GDM1 (cell line): ENCODE measurements at places on chromosomes 13 and 19.

GRCh38 chr19:17751912-17752273 is 616 bp downstream of the FCHO1 start:
- DNase-seq: no peak

DNA sequence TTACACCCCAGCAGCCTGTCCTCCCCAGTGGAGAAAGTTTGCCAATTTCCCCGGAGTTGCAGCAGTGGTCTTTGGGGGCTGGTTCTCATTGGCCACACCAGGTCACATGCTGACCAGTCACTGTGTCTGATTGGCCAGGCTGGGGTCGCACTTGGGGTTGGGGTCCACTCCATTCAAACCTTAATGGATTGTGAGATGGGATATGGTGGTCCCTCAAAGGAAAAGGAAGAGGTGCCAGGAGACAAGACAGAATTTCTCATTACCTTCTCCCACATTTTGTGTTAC is 3.4 kb downstream of the PPM1N start:
- DNase-seq: no peak

DNA sequence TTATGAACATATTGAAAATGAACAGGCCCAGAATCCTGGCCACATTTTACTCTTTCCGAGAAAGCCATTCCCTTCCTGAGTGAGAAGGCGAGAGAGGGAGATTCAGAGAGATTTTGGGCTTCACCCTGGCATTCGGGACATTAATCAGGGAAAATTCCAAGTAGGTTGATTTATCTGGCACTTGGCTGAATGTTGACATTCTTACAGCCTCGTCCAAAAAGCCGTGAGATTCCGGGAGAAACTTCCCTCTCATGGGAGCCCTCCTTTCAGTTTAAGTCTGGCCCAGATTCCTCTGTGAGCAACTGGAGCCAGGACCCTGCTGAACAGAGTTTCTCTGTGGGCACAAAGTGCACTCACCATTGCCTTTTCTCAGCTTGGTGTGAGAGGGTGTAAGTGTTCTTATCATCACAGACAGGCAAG is 129.2 kb upstream of the PEG3 start:
- DNase-seq: no peak

DNA sequence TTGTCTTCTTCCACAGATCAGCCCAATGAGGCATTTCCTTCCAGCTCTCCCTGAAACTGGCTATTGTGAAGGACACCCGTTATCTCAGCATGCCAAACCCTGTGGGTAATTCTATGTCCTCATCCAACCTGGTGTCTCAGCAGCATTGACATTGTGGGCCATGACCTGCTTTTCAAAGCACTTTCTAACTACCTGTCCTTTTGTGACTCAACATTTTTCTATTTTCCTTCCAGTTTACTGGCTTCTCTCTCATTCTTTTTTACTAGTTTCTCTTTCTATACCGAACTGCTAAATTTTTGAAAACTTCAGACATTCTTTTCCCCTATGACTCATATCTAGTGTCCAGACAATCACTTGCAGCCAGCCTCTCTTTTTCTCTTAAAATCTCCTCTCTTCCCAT is 136.4 kb upstream of the HTR2A start:
- DNase-seq: no peak

DNA sequence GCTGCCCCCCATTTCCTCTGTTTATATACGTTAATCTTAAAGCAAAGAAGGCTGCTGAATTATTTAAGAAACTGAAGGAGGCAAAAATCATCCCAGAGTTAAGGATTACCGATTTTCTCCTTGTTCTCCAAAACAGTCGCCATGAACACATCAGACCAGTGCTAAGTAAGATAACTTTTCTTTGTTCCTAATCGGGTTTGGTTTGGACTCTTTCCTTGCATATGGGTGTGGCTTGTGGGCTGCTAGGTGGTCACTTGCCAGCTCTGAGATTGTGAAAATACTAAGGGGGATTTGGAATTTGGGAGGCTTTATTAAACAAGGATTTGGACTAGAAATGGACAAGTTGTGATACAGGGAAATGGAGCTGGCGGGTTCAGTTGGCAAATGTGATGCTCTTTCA is 212.1 kb downstream of the OXGR1 start:
- DNase-seq: no peak
